NCI-H1105 (cell line): ENCODE measurements at places on chromosomes 5 and 9.

GRCh38 chr5:110977915-110978314 is 93.6 kb upstream of the TSLP start:
- no peak for DNase-seq

- no peak for DNase-seq
Measured at GRCh38 chr5:76620166-76620565, 3.0 kb downstream of the F2RL2 start.

DNA sequence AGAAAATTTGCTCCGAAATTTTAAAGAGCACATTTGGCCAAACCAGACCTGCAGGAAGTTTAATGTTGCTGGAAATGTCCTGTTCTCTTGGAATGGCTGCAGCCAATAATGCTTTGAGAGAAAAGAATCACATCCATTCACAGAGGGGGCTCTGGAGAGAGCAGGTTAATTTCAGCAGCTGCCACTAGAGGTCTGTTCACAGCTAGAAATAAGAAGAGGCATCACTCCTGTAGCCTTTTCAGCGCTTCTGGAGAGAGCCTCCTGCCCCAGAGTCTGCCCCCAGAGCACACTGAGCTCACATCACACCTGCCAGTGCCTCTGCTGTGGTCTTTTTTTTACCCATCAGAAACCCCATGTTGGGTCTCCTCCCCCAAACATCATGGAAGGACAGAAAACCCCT is 124.8 kb upstream of the RAD23B start:
- DNase-seq: no peak

- no peak for DNase-seq
Measured at GRCh38 chr5:132530946-132531345, 12.4 kb downstream of the IL5 start.

DNA sequence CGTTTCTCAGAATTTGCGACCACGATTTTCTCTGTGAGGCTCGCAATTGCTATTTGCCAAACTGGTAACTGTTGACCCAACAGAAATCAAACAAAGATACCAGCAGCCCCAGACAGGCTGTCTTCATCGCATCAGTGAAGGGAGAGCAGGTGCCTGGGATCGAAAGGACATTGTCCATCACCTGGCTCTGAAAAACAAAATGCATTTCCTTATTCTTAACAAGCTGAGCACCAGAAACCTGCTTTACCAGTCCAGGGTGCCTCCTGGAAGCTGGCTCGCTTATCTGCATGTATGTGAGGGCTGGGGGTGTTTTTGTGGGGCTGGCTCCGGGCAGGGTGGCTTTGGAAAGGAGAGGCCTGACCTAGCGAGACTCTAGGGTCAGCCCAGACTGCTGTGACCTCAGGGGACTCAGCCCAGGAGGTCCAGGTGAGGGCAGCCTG is 24.7 kb downstream of the WWC1 start:
- no peak for DNase-seq

GRCh38 chr5:169757016-169757415 is 119.9 kb downstream of the DOCK2 start:
- no peak for DNase-seq

DNA sequence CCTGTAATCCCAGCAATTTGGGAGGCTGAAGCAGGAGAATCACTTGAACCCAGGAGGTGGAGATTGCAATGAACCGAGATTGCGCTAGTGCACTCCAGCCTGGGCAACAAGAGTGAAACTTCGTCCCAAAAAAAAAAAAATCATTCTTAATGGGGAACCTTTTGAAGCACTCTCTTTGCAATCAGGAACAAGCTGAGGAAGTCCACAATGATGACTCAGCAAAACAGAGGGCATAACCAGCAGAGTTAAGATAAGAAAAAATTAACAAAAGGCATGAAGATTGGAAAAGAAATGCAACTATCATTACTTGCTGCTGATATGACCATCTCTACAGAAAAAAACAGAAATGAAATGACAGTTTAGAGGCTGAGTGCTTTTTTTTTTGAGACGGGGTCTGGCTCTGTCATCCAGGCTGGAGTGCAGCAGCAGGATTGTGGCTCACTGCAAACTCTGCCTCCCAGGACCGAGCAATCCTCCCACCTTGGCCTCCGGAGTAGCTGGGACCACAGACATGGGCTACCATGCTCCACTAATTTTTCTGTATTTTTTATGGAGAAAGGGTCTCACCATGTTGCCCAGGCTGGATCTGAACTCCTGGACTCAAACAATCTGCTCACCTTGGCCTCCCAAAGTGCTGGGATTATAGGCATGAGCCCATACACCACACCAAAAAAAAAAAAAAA is 88.0 kb downstream of the FNBP1 start:
- no peak for DNase-seq

- no peak for DNase-seq
Measured at GRCh38 chr9:18756712-18757125, 276.3 kb downstream of the SAXO1 start.

GRCh38 chr9:8179381-8180053 is 379.9 kb upstream of the DMAC1 start:
- no peak for DNase-seq

DNA sequence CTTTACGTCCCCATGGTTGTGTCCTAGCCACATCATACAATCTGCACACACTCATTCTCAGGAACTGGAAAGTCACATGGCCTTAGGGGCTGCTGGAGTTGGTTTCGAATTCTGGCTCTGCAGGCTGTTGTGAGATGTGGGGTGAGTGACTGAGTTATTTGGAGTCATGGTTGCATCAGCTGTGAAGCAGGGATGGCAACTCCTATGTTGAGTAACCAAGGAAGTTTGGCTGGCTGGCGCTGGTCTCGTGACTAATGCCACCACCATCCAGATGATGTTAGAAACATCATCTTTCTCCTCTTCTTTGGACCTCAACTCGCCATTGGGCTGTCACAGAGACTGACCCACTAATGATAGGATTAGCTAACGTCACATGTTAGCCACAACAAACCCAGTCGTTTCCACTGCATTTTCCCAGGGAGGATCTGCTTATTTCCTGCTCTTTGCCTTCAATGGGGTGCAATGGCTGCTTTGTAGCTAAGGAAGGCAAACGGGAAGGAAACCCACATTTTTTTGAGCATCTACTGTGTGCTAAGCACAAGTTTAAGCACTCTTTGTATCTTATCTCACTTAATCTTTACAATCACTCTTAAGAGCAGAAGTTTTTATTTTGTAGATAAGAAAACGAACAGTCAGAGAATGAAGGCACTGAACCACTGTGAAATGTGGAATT is 78.1 kb upstream of the UBTD2 start:
- DNase-seq: no peak

DNA sequence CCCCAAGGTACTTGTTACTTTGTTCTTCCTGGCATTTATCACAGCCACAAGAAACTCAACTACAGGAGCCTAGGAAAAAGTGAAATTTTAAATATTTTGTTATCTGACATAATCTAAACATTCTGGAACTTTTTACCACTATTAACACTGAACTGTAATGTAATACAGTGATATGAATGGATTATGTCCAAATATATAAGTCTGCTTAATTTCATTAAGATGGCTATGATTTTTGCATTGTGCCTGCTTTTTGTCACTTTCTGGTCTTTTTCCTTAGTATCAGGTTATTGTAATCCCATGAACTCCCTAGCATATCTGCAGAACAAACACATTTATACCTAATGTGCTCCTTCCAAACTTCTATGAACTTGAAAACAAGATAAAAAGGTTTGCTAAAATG is 35.8 kb downstream of the PJA2 start:
- DNase-seq: no peak

DNA sequence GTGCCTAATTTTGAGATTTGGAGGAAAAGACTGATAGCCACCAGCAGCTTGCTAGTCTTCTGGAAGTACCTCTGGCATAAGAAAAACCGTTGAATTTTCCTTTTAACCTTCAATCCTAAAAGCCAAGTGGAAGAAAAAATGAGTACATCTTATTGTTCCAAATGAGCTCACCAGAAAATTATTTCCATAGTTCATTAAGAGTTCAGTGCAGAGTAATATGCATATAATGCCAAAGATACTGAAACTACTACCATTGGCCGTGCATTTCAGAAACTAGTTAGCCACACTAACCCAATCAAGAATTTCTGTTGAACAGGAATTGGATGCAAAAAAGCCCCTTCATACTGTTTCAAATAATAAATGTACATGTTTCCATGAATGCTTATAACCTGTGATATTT is 607.9 kb downstream of the KCTD16 start:
- no peak for DNase-seq

DNA sequence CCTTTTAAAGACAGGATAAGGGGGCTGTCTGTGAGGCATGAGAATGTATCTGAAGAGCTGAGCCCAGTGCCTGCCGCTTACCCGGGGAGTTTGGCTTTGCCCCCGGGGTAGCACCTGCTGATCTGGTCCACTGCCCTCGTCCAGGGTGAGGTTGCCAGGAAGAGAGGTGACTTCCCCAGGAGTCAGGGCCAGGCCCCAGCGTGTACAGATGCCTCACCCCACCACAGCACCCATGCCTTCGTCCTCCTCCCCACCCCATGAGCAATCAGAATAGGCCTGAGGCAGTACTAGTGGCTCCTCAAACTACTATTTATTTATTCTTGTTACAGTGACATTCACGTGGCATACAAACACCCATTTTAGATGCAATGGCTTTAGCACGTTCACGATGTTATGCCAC is 15.7 kb upstream of the AIF1L start:
- DNase-seq: no peak

DNA sequence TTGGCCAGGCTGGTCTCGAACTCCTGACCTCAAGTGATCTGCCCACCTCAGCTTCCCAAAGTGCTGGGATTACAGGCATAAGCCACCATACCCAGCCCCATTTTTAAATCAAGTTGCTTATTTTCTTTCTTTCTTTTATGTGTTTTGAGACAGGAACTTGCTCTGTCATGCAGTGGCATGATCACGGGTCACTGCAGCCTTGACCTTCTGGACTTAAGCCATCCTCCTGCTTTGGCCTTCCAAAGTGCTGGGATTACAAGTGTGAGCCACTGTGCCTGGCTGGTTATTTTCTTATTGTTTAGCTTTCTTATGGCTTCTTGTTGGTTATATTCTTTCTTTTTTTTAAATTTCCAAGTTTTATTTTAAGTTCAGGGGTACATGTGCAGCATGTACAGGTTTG is 79.7 kb upstream of the C5orf63 start:
- no peak for DNase-seq

DNA sequence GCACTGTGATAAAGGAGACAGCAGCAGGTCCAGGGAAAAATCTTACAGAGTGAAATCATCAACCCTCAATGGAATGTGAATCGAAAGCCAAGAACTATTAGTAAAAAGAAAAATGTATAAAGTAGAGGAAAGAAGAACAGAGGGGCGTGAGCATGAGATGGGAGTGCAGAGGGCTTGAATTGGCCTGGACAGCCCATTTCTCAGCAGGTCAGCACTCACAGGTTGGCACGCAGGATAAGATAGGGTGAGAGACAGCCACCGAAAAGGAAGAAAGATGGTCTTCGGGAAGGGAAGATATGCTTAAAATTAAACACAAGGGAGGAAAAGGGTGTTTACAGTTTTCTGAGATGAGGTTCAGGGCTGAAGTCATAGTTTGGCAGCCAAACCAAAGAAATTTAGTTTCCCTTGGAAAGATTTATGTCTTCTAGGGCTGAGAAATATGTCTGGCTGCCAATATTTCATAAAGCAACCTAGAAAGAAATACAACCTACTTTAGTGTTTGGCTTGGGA is 524.7 kb downstream of the SPATA31D1 start:
- no peak for DNase-seq
